ENCODE measurements at places on chromosomes 2 and 18.

DNA sequence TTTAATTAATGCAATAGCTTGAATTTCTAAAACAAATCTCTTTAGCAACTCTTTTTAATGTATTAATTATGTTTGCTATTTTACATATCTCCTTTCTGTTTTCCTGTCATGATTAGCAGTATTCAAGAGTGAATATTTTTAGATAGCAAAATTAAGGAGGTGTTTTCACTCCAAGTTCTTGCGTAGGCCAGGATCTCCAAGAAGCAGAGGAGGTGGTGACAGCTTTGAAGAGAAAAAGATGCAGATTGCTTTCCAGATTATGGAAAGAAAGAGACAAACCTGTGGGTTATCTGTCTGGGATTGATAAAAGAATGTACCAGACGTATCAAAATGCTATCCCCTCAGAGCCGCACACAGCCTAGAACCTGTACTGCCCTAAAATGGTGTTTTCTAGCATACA is 163.5 kb upstream of the FAM98A start:
- no peak for DNase-seq

DNA sequence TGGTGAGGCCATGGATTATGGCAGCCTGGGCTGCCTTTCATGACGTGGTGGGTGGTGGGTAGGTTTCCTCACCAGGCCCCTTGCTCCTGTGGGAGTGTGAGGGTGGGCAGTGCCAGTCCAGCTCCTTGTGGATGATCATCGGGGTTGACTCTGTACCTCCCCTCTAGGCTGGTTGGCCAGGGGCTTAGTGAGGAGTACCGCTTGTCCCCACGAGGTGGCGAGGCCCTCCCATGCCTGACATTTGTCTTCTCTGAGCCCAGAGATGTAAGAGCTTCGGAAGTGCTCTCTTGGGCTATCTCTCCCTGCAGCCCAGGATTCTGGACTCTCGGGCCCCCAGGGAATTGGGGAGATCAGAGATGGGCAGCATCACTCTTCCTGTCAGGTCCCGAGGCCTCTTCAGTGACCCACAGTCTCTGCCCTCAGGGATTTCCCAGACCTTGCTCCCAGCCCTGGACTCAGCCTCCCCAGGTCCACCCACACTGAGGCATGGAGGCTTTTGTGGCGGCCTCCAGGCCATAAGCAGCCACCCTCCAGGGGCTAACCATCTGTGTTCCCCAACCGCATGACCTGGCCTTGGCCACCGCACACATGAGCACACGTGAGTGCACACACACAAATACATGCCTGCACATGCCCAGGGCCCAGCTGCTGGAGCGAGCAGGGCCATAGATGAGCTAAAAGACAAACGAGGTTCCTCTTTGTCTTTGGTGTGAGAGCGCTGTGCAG is 6.5 kb downstream of the SPR start:
- DNase-seq: no peak

DNA sequence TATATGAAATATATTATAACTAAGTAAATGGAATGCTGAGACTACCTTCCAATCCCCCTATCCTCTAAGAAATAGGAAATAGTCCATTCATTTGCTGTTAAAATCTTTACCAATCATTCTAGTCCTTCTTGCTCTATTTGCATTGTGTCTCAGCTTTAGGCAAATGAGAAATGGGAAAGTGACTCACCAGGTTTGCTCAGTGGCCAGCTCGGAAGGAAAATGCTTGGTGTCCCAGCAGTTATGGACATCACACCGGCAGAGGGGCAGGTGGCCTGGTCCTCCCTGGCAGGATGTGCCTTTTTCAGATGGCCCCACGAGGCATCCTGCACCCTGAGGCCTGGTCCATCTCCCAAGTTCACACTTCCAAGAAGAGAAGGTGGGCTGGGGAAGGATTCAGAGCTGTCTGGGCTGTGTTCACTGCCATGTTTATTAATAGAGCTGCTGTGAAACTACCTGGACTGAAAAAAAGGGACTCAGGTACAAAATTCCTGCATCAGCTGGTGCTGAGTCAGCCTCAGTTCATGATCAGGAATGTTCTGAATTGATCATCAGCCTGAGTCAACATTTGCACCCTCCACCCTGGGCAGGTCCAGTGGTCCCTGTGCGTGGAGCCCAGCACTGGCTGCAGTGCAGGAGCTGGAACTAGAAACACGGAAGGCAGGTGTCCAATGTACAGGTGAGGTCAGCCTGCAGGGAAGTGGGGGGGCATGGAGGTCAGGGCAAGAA is 60.1 kb upstream of the ARL4C start:
- no peak for DNase-seq

- no peak for DNase-seq
These were observed 47.5 kb upstream of the ASAP2 start for GRCh38 chr2:9158786-9159779.

DNA sequence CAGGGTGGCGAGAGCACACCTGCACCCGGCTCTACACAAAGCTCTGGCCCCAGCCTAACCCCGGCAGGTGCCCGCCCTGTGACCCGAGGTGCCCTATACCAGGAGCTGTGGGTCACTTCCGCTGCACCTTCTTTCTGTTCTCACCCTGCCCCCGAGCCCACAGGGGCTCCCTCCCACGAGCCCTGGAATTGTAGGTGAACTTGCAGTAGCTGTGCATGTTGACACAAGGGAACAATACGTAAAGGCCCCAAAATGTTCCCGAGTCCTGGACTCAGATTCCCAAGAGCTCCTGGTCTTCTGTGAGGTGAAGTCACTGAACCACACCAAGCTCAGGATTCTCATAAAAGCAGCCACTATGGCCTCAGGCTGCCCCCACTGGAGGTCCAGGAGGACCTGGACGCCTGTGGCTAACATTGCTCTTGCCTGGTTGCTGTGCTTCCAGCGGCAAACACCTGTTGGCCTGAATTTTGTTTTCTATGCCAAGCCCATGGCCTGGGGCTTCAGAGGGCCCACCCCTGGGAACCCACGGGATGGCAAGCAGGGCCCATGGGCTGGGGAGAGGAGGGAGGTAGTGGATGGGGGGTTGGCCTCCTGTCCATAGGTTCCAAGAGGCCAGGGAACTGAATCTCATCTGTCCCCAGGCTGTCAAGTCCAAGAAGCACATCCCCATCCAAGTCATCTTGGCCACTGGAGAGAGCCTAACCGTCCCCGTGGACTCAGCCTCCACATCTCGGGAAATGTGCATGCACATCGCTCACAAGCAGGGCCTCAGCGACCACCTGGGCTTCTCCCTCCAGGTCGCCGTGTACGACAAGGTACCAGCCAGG is 23.2 kb upstream of the GPR17 start:
- no peak for DNase-seq

GRCh38 chr2:240186191-240186725 is 45.8 kb upstream of the OTOS start:
- no peak for DNase-seq

GRCh38 chr2:164993287-164994016 is 38.1 kb upstream of the SLC38A11 start:
- no peak for DNase-seq

DNA sequence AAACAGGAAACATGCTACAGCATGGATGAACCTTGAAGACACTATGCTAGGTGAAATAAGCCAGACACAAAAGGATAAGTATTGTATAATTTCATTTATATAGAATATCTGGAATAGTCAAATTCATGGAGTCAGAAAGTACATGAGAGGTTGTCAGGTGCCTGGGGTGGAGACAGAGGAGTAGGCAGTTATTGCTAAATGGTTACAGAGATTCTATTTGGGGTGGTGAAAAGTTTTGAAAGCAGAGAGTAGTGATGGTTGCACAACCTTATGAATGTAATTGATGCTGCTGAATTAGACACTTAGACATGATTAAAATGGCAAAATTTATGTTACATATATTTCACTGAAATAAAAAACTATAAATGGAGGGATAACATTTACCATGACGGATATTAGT is 197.4 kb downstream of the VAPA start:
- no peak for DNase-seq

- no peak for DNase-seq
These were observed 11.8 kb upstream of the GNLY start for GRCh38 chr2:85682378-85682777.

GRCh38 chr18:12420821-12421421 is 13.2 kb downstream of the PRELID3A start:
- DNase-seq: no peak

GRCh38 chr2:88443353-88443938 is 9.0 kb downstream of the FOXI3 start:
- DNase-seq: no peak

- DNase-seq: no peak
These were observed 285.3 kb upstream of the CCDC68 start for GRCh38 chr18:55244546-55244945.
